ENCODE measurements at places on chromosomes 2 and 18.

- no peak for DNase-seq
Measured at GRCh38 chr18:55018602-55019001, 59.3 kb upstream of the CCDC68 start.

DNA sequence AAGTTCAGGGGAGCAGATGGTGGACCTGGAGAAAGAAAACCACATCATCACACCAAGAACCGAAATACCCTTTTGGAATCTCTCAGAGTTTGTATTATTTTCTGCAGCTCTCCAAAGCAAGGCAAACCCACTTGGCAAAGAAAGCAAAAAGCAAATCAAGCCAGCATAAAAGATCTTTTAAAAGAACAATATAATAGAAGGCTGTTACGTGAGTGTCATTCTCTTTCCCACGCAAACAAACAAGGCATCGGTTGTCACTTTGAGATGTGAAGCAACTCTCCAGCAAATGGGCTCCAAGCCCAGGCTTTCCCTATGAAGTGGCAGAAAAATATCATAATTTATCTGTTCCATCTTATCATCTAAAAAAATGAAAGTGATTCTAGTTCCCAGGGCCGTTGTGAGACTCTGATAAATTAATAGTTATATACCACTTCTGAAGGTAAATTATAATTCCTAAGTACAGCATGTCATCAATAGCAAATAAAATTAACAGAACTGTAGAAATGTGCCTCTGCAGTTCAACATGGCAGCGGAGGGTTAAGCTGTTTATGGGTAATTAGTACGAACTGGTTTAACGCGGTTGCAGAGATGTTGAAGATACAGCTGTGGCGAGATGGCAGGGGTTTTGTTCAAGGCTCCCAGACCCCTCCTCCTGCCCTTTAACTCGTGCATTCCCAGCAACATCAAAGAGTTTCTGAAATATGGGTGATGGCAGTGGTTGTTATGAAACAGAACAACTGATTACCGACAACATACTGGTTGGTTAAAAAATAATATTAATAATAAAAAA lies 89.2 kb downstream of the EPHA4 start:
- no peak for DNase-seq

DNA sequence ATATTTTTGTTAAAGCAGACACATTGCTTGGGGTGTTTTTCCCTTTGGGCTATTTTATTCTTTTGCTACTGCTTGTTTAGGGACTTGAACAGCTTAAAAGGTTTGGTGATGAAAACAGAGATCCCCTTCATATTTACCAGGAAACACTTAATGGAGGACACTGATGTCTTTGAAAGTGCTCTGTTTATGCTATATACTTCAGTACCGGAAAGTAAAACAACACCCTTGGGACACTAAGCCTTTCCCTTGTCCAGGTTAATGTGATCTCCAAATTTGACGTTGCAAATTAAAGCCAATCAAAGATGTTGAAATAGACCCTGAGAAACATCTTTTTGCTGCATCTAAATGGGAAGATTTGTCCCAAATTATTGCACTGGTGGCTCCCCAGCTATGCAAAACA lies 564.6 kb upstream of the PKDCC start:
- no peak for DNase-seq

DNA sequence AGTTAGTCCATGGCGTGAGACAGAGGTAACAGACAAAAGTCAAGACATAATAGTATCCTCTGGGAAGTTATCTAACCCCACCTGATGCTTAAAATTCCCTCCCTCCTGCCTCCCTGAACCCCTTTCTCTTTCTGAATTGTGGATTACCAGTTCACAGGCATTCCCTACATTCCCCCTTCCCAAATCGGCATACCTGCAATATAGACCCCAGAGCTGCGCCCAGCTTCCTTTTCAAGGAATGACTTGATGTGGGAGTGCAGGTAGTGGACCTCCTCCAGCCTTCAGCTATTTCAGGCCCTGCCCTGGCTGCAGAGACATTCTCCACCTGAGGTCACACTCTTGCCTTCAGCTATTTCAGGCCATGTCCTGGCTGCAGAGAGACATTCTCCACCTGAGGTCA lies 111.1 kb upstream of the KLF7 start:
- no peak for DNase-seq

- no peak for DNase-seq
Measured at GRCh38 chr2:38653380-38653714, 12.6 kb upstream of the GALM start.

DNA sequence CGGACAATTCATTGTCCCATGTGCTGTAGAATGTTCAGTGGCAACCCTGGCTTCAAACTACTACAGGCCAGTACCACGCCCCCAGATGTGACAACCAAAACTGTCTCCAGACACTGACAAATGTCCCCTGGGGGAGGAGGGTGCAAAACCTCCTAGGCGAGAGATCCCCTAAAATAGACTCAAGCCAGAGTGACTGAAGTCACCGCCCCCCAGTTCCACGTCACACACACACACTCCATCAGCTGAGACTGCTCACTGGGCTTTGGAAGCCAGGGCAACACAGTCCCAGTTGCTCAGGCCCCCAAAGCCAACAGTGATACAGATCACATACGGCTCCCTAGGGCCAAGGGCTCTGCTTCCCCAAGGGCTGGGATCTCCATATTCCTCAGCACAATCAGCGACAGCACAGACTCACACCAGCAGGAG lies 19.1 kb downstream of the HDAC4 start:
- no peak for DNase-seq

- DNase-seq = no peak
Measured at GRCh38 chr2:121196132-121196848, 88.7 kb downstream of the TFCP2L1 start.

- DNase-seq = no peak
Measured at GRCh38 chr2:144824306-144825080, 304.6 kb upstream of the ZEB2 start.

GRCh38 chr2:174908284-174908683 lies 96.9 kb downstream of the CHN1 start:
- no peak for DNase-seq

DNA sequence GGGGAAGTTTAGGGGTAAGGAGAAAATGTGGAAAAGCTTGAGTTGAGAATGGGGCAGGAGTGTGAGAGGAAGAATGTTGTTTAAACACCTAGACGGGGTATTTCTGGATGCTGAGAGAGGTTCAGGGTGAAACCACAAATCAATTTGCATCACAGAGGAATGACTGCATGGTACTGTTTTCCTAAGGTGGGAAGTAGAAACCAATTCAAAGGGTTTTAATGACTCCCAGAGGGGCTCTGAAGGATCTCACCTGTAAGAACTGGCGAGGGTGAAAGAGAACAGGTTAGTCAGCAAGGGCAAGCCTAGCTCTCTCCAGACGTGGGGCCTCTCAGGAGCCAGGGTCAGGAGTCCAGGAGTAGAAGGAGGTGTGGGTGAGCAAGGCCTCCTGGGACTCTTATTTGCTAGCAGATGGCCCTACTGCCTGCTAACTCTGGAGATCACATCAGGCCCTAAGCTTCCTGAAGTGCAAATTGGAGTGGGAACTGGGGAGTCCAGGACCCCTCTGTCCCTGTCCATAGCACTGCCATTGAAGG lies 133.0 kb upstream of the CELF4 start:
- no peak for DNase-seq

DNA sequence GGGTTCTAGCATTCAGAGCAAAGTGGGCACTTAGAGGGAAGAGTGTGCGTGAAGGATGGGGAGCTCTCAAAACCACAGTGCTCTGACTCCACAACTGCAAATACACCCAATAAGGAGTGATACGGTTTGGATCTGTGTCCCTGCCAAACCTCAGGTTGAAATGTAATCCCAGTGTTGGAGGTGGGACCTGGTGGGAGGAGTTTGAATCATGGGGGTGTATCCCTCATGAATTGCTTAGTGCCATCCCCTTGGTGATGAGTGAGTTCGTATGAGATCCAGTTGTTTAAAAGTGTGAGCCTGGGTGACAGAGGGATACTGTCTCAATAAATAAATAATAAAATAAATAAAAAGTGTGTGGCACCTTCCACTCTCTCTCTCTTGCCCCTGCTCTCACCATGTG lies 50.3 kb upstream of the CCDC85A start:
- no peak for DNase-seq

- DNase-seq = no peak
Measured at GRCh38 chr2:25490217-25490616, 148.5 kb upstream of the DNMT3A start.

- no peak for DNase-seq
Measured at GRCh38 chr2:121006743-121007489, 271.2 kb downstream of the GLI2 start.

GRCh38 chr2:190646780-190647522 lies 1.9 kb upstream of the NAB1 start:
- DNase-seq = no peak

Measured in activated CD8-positive, alpha-beta memory T cell treated with anti-CD3 and anti-CD28 coated beads for 24 hours (primary cell).